ENCODE measurements at places on chromosomes 7 and 10. TPM values are rescaled to one million over a fixed set of nuclear protein-coding genes. Genes with fewer than 3 reads are reported as not detected.

The TCAF2 gene
- 9.7 TPM for total RNA-seq

The MRLN gene
- not detected for total RNA-seq

The SGCE gene
- 31.5 TPM for total RNA-seq

The VENTX gene
- total RNA-seq = not detected

- peak; percentile 79 for DNase-seq
Observed at GRCh38 chr7:115097175-115097671, 175.3 kb downstream of the MDFIC start.

GRCh38 chr10:111087968-111088505 lies 11.2 kb downstream of the ADRA2A start:
- DNase-seq = no peak

- no peak for DNase-seq
Observed at GRCh38 chr10:79354141-79354540, 6.9 kb downstream of the PPIF start.

DNA sequence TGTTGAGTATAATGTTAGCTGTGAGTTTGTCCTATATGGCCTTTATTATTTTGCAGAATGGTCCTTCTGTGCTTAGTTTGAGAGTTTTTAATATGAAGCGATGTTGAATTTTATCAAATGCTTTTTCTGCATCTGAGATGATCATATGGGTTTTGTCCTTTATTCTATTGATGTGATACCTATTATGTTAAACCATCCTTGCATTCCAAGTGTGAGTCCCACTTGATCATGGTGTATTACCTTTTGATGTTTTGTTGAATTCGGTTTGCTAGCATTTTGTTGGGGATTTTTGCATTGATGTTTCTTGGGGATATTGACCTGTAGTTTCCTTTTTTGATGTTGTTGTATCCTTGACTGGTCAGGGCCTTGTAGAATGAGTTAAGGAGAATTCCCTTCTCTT lies 166.4 kb downstream of the MLLT10 start:
- DNase-seq = no peak

DNA sequence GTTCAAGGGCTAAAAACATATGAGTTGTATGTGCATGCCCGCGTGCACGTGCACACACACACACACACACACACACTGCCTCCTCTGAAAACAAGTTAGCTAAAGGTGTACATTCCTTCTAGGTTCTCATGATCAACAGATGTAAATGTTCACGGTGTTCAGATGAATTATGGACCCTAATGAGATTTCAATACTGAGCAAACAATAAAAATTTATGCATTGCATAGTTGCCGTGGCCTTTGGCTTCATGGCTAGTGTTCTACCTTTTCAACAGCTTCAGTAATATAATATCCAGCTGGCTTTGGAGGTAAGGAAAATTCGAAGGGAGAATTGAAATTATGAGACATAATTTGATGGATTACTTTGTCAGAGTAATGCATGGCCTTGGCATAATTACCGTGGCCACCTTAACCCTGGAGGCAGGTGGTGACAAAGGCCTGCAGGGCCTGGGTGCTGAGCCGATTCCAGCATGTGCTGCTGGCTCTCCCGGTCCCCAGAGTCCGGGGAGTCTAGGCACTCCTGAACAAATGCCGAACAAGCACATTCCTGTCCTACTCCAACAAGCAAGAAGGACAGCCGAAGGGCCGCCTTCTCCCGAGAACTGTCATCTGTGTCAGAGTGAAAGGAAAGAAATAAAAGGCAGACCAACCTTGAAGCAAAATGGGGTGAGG lies 166.6 kb upstream of the TCF7L2 start:
- DNase-seq = no peak
